ENCODE measurements at places on chromosomes 11 and 22.

- DNase-seq, result no peak
These were observed 13.5 kb downstream of the PLET1 start for GRCh38 chr11:112247201-112247600.

DNA sequence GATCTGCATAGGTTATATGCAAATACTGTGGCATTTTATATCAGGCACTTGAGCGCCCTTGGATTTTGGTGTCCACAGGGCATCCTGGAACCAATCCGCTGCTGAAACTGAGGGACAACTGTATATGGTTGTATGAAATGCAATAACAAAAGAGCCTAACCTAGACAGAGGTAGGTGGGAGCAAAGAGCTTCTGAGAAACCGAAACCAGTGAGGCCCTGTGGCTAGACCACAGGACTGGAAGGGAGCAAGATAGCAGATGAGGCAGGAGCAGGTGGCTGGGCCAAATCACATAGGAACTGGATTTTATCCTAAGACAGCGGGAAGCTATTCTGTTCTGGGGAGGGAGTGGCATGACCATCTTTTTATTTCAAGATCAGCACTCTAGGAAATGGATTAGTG, 30.1 kb downstream of the RCN1 start:
- no peak for DNase-seq

DNA sequence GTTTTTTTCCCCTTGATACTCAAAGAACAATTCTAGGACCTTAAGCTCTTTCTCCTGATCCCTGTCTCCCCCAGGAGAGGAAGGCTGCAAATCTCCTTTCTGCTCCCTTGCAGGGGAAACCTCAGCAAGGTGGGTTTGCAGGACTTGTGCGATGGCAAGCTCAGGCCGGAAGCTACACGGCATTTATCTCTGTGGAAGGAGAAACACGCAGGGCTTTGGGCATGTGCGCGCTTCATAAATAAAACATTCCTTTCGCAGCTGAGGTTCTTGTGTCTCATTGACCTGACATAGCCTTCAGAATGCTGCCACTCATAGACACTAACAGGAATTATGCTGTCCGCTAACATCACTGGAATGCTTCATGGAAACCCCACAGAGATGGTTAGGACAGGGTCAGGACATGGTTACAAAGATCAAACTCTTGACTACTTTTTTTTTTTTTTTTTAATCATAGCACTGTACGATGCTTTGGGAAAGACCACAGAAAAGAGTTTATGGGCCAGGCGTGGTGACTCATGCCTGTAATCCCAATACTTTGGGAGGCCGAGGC, 42.6 kb downstream of the SLN start:
- no peak for DNase-seq

DNA sequence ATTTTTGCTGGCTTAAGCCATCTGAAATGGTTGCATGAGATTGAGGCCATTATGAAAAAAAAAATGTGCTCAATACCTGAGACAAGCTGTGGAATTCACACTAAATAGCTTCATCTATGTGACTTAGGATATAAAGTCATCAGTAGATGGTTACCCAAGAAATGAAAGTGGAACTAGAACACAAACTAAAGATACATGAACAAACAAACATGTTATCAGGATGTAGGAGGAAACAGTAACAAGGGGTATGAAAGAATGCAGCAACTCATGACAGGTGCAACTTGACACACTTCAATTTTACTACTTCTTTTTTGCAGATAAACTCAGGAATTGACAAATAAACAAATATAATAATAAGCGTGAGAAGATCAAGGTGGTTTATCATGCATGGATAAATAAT, 155.0 kb downstream of the WT1 start:
- DNase-seq, result no peak

GRCh38 chr22:36775586-36775963, 344 bp downstream of the IFT27 start:
- peak; percentile 30 for DNase-seq

GRCh38 chr11:46387919-46388618, 3.5 kb downstream of the CHRM4 start:
- no peak for DNase-seq

DNA sequence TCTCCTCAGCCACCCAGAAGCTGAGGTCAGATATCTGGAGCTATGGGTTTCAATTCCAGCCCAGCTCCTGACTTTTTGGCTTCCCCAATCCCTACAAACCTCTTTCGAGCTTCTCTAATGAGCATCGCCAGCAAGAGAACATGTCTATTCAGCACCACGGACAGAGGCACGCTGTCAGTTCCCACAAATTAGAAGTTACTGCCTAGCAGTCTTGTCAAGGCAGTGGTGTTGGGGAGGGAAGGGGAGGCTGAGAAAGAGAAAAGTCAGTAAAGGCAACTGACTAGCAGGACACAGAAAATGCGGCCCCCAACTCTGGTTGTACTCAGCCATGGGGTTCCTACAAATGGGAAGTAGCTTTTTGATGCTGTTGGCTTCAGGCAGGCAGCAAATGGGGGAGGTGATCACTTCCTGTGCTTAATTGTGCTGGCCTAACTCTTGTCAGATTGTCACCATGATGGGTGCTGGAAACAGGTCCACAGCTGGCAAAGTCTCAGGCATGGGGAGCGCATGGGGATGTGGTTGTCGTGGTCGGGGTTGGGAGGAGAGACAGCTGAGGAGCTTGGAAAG, 205.9 kb downstream of the ST3GAL4 start:
- peak; percentile 30 for DNase-seq

- no peak for DNase-seq
These were observed 52.9 kb upstream of the SPATA19 start for GRCh38 chr11:133898031-133898769.

GRCh38 chr11:69049490-69049867, 747 bp downstream of the TPCN2 start:
- no peak for DNase-seq

DNA sequence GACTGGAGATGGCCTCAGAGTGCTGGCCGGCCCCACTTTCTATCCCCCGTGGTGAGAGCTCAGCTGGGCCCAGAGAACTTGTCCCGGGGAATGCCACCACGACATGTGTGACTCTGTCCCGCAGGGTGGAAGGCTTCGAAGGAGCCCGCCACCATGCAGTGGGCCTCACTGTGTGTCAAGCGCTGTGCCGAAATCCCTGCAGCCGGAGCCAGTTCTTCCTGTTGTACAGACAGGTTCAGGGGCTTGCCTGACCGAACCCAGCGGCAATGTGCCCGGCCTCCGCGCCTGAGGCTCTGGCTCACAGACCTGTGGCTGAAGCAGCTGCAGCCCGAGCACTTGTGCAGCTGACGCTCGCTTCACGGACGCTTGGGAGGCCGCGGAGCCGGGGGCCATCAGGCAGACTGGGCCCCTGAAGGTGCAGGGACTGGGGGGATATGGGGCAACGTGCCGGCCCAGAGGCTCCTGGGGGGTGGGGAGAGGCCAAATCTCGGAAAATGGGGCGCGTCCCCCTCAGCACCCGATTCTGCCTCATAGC, 650 bp downstream of the PPM1F start:
- DNase-seq, result peak; percentile 35

Data from GM12891 (cell line).